ENCODE measurements at places on chromosomes 7 and 10.
A peak's percentile ranks its signal among the peaks of the same experiment; 100 is the strongest.

- DNase-seq = no peak
Measured at GRCh38 chr7:95933618-95934017, 161.3 kb downstream of the DYNC1I1 start.

DNA sequence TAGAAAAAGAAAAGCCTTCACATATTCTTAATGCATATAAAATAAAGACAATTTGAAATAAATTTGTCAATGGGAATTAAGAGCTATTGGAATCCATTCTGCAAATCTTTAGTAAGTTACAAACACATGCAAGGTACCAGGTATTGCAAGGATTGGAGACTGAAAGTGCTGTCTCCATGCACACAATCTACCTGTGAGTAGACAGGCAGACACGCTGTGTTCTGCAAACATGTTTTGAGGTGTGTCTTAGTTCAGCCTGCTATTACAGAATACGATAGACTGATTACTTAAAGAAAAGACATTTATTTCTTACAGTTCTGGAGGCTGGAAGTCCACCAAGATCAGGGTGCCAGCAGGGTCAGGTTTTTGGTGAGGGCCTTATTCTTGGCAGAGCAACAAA is 10.0 kb downstream of the NMT2 start:
- DNase-seq = no peak

- no peak for DNase-seq
Measured at GRCh38 chr7:156655251-156655650, 14.7 kb downstream of the RNF32 start.

DNA sequence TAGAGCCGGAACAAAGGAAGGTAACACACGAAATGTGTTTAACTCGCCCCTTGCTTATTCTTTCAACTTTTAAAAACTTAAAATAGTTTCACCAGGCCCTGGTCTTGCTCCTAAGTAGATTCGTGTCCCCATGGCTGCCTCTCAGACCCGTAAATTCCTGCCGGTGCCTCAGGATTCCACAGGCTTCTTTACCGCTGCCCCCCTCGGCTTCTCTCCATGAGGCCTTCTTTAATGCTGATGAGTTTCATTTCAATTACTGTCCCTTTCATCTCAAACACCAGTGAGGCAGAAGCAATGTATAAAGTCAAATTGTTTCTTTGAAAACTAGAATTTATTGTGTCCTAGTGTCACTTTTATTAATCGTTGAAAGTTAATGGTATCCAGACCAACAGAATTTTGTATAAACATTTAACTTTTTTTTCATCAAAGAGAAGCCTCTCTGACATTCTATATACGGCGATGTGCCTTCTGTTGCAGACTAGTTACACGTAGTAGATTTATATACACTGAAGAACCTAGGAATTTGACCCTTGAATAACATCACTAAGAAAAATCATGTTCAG is 225.2 kb downstream of the C7orf25 start:
- peak; percentile 78 for DNase-seq
